ENCODE measurements at places on chromosomes 5 and 9. TPM values are rescaled to one million over a fixed set of nuclear protein-coding genes. Genes with fewer than 3 reads are reported as not detected.

PJA2 gene
- total RNA-seq: 68.0 TPM

CCNH gene
- 337 TPM for total RNA-seq

TIFAB gene
- total RNA-seq: 0.13 TPM

DIPK1B gene
- 3.2 TPM for total RNA-seq

PCDHGB2 gene
- total RNA-seq: 0.44 TPM

IFNA13 gene
- total RNA-seq: not detected

DNA sequence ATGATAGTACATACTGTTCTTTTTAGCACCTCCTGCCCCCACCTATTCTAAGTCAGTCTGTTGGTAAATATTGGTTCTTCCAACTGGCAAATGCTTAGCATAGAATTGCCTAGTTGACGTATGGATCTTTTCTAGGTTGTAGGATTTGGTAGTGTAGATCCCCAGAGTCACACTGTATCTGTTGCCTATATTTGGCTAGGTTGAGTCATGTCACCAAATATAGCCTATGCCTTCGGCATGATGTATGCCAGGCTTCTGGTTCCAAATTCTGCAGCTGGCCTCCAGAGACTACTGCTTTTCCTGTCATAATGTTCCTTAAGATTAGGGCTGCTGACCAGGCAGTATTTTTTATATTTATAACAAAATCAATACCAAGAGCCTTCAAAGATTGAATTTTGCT, 38.2 kb downstream of the CPEB4 start:
- DNase-seq: no peak

GRCh38 chr9:71279151-71279739, 157.8 kb upstream of the TRPM3 start:
- no peak for DNase-seq

DNA sequence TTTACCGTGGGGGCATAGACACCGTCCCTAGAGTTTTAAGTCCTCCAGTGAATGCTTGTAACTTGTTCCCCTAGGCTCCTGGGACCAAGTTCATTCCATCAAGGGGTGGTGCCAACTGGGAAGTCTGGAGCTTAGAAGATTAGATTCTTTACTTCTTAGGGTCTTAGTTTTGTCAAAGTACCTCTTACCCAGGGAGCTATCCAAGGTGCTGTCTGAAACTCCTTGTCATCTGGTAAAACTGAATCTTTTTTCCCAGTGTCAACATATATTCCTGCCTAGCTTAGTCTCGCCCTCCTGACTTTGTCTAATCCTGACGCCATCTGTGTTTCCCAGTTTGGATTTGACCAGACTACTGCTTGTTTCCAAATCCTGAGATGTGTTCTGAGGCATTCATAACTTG, 41.6 kb downstream of the MAMDC2 start:
- DNase-seq: no peak

- no peak for DNase-seq
These were observed 153.7 kb upstream of the DAPK1 start for GRCh38 chr9:87343816-87344430.

- no peak for DNase-seq
These were observed 271.9 kb upstream of the ADAMTS16 start for GRCh38 chr5:4868140-4868735.

DNA sequence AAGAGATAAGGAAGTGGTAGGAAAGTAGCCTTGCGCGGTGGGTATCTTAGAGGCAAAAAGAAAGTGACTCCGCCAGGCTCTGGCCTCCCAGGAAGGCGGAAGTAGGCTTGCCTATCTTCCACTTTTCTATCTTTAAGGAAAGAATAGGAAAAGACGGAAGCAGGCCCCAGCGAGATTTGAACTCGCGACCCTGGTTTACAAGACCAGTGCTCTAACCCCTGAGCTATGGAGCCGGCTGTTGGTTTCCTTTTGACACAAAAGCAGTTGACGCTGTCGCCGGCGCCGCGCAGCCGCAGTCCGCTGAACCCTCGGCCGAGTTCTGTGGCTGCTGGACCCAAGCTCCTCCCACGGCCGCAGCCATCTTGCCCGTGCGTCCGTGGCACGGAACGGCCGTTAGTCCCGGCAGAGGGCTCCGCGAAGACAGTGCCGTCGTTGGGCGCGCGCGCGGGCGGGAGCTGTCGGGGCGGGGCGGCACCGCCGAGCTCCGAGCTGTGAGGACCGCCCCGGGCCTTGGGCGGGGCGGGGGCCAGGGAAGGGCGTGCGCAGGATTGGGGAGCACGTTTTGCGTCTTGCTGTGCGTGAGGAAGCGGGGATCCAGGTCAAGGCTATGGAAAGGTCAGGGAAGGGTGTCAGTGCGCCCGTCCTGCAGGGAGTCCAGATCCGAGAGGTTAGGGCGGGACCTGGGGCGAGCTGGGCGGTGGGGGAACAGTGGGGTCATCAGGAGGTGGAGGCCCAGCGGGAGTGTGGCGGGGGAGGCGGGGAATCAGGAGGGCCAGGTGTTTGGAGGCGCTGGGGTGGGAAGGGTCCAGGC, 13.3 kb downstream of the TRIM7 start:
- peak; percentile 98 for DNase-seq

- no peak for DNase-seq
These were observed 46.7 kb downstream of the GARNL3 start for GRCh38 chr9:127311239-127311741.

DNA sequence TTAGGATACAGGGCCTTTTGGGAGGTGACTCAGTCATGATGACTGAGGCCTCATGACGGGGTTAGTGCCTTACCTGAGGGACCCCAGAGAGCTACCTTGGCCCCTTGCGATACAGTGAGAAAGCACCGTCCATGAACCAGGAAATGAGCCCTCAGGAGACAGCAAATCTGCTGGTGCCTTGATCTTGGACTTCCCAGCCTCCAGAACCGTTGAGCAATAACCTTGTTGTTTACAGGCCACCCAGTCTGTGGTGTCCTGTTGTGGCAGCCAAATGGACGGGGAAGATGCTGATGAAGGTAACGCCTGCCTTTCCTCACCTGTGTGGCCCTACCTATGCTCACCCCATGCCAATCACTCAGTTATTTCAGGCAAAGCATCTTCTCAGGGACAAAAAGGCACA, 5.6 kb upstream of the GFPT2 start:
- DNase-seq: no peak

- DNase-seq: no peak
These were observed 2.0 kb downstream of the CTNNAL1 start for GRCh38 chr9:109011231-109011671.

DNA sequence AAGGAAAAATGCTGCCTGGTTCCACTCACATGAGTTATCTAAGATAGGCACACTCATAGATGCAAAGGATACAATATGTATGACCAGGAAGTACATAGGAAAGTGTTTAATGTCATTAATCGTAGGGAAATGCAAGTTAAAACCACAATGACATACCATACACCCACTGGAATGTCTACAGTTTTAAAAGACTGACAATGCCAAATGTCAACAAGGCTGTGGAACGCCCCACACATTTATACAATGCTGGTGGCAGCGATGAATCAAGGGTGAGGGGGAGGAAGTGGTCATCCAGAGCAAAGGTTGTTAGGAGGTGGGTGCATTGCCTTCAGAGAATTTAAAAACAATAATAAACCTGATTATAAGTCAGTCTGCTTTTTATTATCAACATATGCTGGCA, 437.8 kb downstream of the ARHGEF28 start:
- DNase-seq: no peak
